ENCODE measurements at places on chromosomes 5 and 9. TPM values are rescaled to one million over a fixed set of nuclear protein-coding genes. Genes with fewer than 3 reads are reported as not detected.
A peak's percentile ranks its signal among the peaks of the same experiment; 100 is the strongest.

- DNase-seq: no peak
- H3K4me3 ChIP-seq: no peak overlapping the region
- H3K27me3 ChIP-seq: peaks cover 14% of the 10 kb centered on the region
Observed at GRCh38 chr5:74337984-74338310, 302.6 kb downstream of the ENC1 start.

DNA sequence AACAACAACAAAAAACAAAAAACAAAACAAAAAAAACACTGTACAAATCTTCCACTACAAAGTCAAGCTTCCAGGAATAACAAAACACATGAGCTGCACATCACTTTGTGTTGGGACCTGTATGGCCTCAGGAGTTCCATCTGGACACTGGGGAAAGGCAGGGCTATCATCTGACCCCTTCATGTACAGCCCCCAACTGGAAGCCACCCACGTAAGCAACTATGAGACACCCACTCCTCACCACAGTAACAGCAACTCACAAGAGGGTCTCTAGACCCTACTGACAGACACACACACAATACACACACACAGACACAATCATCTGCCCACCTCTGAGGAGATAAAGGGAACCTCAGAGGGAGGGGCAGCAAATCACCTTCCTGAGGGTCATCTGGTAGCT is 81.7 kb upstream of the LRRTM2 start:
- H3K4me1 ChIP-seq: peaks cover 16% of the 10 kb centered on the region
- peaks cover 2% of the 10 kb centered on the region for H3K36me3 ChIP-seq
- DNase-seq: no peak
- H3K4me3 ChIP-seq: no peak overlapping the region
- H3K27ac ChIP-seq: no peak overlapping the region

Gene TAF1L
- not detected for total RNA-seq

DNA sequence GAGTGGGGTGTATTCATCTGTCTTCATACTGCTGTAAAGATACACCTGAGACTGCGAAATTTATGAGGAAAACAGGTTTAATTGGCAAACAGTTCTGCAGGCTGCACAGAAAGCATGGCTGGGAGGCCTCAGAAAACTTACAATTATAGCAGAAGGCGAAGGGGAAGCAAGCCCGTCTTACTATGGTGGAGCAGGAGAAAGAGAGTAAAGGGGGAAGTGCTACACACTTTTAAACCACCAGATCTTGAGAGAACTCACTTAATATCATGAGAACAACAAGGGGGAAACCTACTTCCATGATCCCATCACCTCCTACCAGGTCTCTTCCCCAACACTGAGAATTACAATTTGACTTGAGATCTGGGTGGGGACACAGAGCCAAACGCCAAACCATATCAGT is 12.5 kb upstream of the NREP start:
- no peaks in the 10 kb centered on the region for H3K36me3 ChIP-seq
- peaks cover 6% of the 10 kb centered on the region for H3K27me3 ChIP-seq
- DNase-seq: no peak
- H3K4me1 ChIP-seq: no peaks in the 10 kb centered on the region
- H3K4me3 ChIP-seq: no peak overlapping the region

Gene BAG1
- 40.5 TPM for total RNA-seq

Gene CEL
- total RNA-seq: 2.1 TPM

Gene NUDT12
- total RNA-seq: 4.0 TPM

GRCh38 chr5:75169516-75169915 is 67.2 kb downstream of the ANKRD31 start:
- no peak overlapping the region for H3K4me3 ChIP-seq
- H3K27me3 ChIP-seq: no peaks in the 10 kb centered on the region
- DNase-seq: no peak
- H3K4me1 ChIP-seq: no peaks in the 10 kb centered on the region

DNA sequence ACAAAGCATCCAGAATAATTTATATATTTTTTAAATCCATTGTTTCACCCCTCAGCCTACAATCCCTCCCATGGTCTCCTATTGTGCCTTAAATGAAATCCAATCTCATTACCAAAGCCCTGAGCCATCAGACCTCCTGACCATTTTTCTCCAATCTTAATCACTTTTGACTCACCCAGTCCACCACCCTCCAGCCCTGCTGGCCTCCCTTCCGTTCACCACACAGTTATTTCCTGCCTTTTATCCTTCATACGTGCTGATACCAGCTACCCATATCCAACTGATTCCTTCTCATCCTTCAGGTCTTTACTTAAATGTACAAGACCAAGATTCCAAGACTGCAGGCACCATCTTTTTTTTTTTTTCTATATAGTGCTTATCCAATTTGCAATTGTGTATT is 1026.7 kb upstream of the DMAC1 start:
- no peaks in the 10 kb centered on the region for H3K36me3 ChIP-seq
- no peak overlapping the region for H3K4me3 ChIP-seq
- no peaks in the 10 kb centered on the region for H3K4me1 ChIP-seq
- no peak overlapping the region for H3K27ac ChIP-seq
- DNase-seq: no peak

GRCh38 chr5:194603-195209 is 3.4 kb downstream of the LRRC14B start:
- H3K27me3 ChIP-seq: no peaks in the 10 kb centered on the region
- H3K4me1 ChIP-seq: peaks cover 4% of the 10 kb centered on the region
- no peak for DNase-seq
- no peak overlapping the region for H3K27ac ChIP-seq
- H3K4me3 ChIP-seq: no peak overlapping the region
- no peaks in the 10 kb centered on the region for H3K36me3 ChIP-seq

DNA sequence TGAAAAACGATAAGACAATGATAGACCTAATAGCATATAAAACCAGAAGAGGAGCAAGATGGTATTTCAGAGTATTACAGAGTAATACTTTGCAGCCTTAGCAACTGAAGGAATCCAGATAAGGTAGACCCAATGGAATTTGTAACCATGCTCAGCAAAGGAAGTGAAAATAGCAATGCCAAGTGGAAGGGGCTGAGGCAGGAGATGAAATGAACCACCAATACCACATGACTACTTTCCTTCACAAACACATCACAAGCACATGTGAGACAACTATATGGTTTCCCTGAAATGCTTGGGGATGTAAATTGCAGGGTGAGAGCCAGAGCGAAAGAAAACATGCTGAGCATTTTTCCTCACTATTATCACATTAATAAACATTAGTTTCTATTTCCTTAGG is 79.8 kb upstream of the MELK start:
- H3K4me3 ChIP-seq: peak overlapping the region; percentile 49
- H3K4me1 ChIP-seq: peaks cover 63% of the 10 kb centered on the region
- DNase-seq: peak; percentile 44
- H3K36me3 ChIP-seq: no peaks in the 10 kb centered on the region
- peak overlapping the region; percentile 81 for H3K27ac ChIP-seq

Gene OTULINL
- total RNA-seq: 10.6 TPM

GRCh38 chr5:170499621-170500020 is 4.2 kb upstream of the KCNIP1 start:
- peaks cover 35% of the 10 kb centered on the region for H3K27me3 ChIP-seq
- no peak overlapping the region for H3K4me3 ChIP-seq
- H3K36me3 ChIP-seq: no peaks in the 10 kb centered on the region

DNA sequence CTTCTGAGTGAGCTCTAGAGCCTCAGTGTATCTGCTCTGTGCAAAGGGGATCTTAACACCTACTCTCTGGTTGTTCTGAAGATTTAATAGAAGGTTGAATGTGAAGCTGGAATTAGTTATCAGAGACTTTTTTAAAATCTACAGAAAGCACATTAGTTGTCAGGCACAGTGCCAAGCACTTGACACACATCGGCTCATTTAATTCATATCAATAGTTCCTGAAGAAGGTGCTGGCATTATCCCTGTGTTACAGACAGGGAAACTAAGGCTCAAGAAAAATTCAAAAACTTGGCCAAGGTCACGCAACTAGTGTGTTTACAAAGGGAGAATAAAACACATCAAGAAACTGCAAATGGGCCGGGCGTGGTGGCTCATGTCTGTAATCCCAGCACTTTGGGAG is 80.2 kb downstream of the FGF18 start:
- H3K27ac ChIP-seq: no peak overlapping the region
- H3K27me3 ChIP-seq: no peaks in the 10 kb centered on the region
- DNase-seq: no peak
- H3K4me3 ChIP-seq: no peak overlapping the region
- no peaks in the 10 kb centered on the region for H3K36me3 ChIP-seq
